ENCODE measurements at places on chromosomes 7 and 10.

- DNase-seq: no peak
Measured at GRCh38 chr10:77889277-77889903, 37.2 kb downstream of the DLG5 start.

- DNase-seq: no peak
Measured at GRCh38 chr10:77357611-77358310, 279.8 kb downstream of the KCNMA1 start.

DNA sequence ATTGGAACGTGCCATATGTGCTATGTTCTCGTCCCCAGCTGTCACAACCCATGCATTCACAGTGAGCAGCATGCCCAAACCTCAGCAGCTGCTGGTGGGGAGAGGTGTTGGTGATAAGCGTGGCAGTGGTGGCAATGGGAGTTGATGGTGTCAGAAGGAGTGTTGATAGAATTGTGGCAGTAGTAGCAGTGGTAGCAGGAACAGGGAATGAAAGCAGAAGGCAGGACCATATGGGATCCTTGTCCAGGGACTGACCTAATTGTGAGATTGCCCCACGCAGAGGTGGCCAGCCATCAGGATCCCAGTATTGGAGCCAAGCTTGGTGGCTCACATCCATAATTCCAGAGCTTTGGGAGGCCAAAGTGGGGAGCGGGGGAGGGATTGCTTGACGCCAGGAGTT, 276.3 kb downstream of the GALNT17 start:
- DNase-seq: no peak

GRCh38 chr10:7506571-7506970, 95.7 kb upstream of the SFMBT2 start:
- no peak for DNase-seq

- no peak for DNase-seq
Measured at GRCh38 chr10:66680886-66681285, 244.9 kb upstream of the LRRTM3 start.

DNA sequence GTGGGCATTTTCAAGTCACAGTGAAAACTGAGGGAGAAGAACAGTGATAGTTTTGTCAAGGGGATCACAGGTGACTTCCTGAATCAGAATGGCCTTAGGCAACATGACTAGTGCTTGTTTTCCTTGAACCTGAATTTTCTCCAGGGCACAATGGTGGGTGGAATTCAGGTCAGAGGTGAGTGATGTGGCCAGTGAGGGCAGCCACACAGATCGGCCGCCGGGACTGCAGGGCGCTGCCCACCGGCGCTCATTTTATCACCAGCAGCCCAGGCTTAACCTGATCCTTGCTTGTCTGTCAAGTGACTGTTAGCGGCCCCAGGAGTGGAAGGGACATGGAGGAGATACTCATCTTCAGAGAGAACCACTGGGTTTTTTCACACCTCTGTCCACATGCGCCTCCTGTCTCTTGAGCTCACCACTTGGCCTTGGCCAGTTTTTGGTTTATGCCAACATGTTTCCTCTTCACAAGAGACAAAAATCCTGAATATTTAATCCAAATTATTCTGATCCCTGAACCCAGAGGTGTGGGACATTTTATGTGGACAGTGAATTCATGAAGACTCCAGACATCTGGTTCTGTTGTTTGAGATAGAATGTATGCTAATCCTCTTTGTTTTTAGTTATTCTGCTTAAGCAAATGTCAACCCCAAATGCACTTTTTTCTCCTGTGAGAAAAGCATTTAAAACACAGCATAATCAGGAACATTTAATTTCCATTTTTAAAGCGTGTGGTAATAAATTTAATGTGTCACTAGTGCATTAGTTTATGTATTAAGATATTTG, 108.7 kb downstream of the DOCK1 start:
- DNase-seq: no peak

DNA sequence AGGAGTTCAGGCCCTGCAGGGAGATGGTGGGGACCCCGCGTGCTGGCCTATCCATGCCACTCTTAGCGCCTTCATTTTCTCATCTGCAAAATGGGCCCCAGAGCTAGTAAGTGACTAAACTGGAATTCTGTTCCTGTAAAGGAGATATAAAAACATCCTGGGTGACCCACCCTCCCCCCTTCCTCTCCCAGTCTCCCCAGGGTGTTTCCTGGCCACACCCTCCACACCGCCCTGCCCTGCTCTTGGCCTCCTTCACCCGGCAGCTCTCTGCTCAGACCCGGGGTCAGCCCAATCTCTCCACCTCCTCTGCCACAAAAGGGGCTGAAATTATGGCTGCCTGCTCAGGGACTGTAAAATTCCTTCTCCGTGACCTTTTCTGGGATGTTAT, 70.7 kb downstream of the C10orf105 start:
- no peak for DNase-seq

DNA sequence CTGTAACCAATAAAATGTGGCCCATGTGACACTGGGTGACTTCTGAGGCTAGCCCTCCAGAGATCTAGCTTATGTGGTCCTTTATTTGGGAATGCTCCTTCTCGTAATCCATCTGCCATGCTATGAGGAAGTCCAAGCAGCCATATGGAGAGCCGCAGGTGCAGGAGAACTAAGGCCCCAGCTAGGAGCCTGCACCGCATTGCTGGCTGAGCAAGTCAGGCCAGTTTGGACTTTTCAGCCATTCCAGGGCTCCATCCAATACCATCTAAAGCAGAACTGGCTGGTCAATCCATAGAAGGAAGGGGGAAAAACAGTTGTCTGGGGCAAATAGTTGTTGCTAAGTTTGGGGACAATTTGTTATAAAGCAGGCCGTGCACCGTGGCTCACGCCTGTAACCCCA, 32.6 kb downstream of the KLRG2 start:
- no peak for DNase-seq

GRCh38 chr7:69418869-69419670, 179.2 kb upstream of the AUTS2 start:
- DNase-seq: no peak

DNA sequence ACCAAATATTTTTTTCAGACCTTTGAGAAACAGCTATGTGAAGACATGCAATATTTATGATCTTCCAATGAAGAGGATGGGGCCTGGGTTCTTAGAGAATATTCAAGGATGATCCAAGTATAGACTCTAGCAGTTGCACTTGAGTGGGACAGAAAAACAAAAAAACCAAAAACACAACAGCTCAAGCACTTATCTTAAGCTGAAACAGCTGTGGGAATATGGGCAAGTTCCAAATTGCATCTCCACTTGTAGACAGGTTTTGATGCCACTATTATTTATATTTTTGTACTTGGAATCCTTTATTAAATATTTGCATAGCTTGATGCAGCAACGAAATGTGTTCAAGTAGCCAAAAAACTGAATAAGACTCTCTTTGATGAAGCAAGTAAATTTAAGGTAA, 2.2 kb upstream of the PDK4 start:
- no peak for DNase-seq

DNA sequence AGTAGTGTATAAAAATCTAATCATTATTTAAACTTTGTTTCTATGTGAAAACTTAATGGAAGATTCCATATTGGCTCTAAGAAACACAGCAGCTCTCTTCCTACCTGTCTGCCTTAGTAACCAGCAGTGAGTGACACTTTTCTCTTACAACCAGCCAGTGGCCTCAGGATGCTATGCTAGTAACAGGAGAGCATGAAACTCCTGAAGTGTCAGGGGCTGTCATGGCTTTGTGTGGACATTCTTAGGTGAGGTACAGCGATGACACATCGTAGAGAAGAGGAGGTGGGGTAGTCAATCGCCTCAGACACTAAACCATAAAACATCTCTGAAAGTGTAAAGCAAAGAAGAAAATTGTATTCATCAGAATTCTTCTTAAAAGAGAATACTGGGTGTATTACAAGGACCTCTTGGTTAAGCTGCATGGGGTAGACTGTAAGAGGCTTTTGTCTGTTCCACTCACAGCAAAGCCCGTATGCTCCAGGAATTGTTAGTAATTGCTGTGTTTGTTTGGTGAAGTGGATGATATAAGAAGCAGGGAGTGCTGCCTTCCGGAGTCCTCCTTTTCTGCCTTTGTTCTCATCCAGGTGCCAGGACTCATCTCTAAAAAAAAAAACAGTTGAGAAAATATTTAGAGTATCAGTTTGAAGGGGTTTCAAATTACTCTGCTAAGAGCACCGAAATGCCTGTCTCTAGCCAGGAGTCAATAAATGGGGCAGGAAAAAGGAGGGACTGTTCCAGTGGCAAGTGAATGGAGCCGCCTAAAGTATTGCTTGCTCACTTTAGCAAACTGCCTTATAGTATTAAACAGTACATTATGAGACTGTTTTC, 518.8 kb downstream of the CNTNAP2 start:
- no peak for DNase-seq

- no peak for DNase-seq
Measured at GRCh38 chr10:130550952-130551674, 414.9 kb downstream of the GLRX3 start.

DNA sequence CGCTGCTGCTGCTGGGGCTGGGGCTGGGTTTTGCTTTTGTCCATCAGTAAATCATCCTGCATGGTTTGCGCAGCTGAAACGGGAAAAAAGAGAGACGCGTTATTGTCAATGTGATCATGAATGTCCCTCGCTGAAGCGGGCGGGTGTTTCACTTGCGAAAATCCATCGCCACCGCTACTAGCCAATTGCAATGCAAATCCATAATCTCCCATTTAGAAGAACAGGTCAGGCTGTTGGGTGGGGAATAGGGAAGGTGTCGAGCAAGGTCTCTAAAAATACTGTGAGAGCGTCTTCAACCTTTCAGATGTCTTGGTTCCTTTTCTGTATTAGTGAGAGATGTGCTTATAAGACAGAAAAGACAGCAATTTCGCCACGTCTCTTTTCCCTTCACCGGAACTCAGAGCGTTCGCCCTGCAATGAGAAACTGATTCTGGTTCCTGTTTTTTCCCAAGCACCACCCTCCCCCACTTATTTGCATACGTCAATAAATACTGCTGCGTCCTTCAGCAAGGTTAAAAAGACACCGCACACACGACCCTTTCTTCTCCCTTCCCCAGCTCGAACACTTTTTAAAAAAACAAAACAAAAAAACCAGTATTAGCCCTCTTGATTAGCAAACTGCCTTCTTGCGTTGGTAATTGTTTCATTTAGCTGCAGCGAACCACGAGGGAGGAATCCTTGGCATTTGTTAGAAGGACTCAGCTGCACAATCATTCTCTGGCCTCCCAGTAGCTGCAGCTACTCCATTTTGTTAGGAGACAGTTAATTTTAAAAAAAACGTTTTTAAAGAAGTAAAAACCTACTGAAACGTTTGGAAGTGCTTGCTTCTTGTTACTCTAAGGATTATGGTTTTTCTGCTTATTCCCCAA, 50.4 kb downstream of the CPEB3 start:
- DNase-seq: no peak

GRCh38 chr7:76294344-76295024, 8.0 kb upstream of the HSPB1 start:
- peak; percentile 30 for DNase-seq

DNA sequence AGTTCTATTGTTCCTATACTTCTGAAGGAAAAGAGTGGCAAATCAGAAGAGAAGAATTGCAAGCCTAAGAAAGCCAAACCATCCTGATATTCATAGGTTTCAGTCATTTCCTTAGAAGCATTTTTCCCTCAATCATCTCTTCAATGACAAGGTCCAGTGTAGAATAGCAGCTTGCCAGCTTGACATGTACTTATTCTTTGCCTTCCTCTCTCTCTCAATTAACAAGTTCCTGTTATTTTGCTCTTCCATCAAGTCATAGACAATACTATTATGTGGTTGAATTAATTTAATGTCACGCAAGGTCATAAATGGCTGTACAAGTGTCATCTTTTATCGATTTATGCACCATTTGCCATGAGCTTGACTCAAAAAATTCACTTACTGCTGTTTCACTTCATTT, 216.3 kb upstream of the MBL2 start:
- DNase-seq: no peak

- DNase-seq: no peak
Measured at GRCh38 chr10:97827702-97828291, 21.8 kb upstream of the GOLGA7B start.

Measured in SW 1271 (cell line).